ENCODE measurements at places on chromosomes 6 and 20.

DNA sequence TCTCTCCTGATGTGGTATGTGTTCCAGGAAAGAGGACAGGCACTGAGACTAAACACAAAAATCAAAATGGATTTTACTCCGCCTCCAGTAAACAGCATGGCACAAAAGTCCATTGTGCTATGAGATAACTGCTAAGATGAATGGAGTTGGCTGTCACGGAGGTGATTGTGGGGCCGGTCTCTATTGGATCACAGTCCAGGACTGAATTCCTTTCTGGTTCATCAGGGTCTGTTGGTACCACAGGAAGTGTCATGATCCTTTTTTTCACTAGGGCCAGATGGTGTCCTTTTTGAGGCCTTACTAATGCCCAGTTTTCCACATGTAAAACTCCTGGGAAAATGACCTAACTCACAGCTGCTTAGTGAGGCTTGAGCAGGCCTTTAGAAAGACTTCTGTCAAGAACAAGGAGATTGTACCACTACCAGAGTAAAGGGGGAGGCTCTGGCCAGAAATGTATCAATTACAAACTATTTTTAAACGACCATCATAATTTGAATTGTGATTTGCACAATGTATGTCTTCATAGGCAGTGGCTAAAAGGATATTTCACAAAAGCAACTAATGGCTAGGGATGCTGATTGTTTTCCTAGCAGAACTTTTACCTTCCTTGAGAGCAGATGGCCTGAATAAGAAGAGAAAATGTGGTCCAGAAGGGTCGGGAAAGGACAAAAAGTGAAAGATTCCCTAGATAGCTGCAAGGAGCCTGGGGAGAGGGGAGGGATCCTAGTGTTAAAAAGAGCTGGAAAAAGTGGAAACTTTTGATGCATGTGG lies 192.2 kb upstream of the POU3F2 start:
- no peak for DNase-seq

DNA sequence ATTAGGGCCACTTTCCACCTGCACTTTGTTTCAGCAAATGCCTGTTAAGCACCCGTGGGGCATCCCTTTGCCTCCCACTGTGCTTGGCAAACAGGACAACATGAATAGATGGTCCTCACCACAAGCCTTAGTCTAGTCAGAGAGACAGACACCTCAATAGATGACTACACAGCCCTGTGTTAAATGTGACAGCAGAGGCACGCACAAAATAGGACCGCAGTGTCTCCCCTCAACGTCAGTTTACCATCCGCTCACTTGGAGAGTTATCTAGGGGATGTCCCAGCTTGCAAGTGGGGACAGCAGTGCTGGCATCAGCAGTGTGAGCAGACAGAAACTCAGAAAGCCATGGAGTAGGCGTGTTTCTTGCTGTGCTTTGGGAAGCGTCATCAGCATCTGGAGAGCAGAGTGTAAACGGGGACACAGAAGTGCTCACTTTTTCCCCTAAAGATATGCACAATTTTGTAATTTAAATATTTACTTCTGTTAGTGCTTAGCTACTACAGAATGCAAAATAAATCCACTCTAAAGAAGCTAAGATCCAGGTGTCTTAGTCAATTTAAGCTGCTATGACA lies 66.0 kb upstream of the TXNDC5 start:
- DNase-seq, result no peak

DNA sequence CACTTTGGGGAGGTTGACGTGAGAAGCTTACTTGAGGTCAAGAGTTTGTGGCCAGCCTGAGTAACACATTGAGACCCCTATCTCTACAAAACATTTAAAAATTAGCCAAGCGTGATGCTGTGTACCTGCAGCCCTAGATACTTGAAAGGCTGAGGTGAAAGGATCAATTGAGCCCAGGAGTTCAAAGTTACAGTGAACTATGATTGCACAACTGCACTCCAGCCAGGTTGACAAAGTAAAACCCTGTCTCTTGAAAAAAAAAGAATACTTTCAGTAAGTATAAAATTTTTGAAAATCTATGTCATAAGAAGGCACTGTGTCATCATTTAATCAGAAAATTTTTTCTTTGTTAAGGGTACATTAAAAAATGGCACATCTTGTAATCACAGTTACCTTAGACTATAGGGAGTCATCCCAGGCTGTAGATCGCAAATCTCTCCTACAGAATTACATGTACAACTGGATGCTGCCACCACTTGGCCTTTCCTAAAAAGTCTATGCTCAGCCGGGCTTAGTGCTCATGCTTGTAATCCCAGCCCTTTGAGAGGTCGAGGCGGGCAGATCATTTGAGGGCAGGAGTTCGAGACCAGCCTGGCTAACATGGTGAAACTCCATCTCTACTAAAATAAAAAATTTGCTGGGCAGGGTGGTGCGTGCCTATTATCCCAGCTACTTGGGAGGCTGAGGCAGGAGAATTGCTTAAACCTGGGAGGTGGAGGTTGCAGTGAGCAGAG lies 17.0 kb upstream of the MRS2 start:
- no peak for DNase-seq

GRCh38 chr6:139262519-139263300 lies 29.1 kb downstream of the TXLNB start:
- no peak for DNase-seq

- no peak for DNase-seq
Measured at GRCh38 chr6:111925296-111925695, 52.0 kb upstream of the FYN start.

DNA sequence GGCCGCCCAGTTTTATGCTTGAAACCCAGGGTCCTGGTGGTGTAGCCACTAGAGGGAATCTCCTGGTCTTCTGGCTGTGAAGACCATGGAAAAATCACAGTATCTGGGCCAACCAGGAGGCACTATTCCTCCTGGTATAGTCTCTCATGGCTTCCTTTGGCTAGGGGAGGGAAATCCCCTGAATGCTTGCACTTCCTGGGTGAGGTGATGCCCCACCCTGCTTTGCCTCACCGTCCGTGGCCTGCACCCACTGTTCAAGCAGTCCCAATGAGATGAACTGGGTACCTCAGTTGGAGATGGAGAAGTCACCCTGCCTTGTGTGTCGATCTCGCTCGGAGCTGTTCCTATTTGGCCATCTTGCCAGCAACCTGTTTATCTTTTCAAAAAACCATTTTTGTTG lies 10.1 kb upstream of the ZNF337 start:
- DNase-seq, result no peak

All from cortex of kidney (tissue), 1 donor.